T-cell (primary cell): ENCODE measurements at places on chromosomes 7 and 10. TPM values are rescaled to one million over a fixed set of nuclear protein-coding genes. Genes with fewer than 3 reads are reported as not detected.

DNA sequence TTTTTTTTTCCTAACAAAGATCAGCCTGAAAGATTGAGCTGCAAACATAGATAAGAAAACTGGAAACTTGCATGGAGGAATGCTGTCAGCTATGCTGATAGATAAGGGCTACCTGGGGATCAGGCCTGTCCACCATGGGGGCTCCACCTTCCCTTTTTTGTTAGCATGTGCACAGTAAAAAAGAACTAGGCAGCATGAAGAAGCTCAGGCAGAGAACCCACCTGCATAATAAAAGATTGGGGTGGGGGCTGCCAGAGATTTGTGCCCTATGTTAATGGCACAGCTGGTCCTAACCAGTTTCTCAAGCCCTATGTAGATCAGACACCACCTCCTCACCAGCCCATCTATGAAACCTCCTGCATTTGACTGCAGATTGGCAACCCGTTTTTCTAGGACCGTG, 45.4 kb upstream of the CACNB2 start:
- no peak for DNase-seq

- no peak for DNase-seq
Observed at GRCh38 chr10:75910032-75910431, 478.6 kb downstream of the LRMDA start.

- no peak for DNase-seq
Observed at GRCh38 chr10:69496352-69497230, 45.3 kb downstream of the TSPAN15 start.

SPDYE3 gene
- total RNA-seq = not detected

GRCh38 chr10:132489053-132489703, 48.4 kb upstream of the INPP5A start:
- no peak for DNase-seq

DNA sequence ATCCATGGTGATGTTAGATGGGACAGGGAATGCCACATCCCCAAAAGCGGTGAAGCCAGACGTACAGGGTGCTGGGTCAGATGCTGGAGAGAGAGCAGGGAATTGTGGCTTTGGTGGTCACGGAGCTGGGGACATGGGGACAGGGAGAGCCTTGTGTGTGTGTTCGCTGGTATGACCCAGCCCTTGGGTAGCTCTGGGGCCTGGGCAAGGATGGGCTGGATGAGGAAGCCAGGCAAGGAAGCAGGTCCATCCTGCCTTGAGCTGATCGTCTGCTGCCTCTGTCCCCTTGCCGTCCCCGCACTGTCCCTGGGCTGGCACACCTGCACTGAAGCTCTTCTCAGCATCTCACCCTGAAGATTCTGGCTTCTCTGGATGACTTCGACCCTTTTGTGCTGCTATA, 15.4 kb upstream of the CLDN4 start:
- no peak for DNase-seq

DNA sequence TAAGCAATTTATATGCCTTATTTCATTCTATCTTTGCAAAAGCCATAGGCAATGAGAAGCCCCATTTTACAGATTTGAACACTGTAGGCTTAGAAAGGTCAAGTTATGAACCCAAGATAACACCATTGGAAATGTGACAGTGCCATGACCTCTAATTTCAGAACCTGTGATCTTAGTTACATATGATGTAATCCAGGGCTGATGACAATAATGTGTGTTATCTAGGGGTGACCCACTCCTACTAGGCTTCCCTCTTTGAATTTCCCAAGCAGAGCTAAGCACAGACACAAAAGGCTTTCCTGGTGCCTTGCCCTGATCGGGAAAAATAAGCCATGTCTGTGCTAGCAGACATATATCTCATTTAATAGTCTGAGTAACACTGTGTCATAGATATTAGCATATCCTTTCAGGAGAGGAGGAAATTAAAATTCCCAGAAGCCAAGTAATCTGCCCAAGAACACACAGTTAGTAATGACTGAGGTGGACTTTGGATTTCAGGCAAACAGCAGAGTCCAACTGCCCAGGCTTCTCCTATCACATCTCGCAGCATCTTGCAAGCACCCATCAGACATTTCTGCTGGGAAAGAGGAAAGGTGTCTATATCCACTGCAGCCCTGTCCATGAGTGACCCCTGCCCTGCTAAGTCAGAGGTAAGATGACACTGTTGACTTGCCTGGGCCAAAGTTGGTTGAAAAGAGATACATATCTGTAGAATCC, 2.8 kb upstream of the TECTB start:
- no peak for DNase-seq

GRCh38 chr10:55214608-55215007, 413.6 kb upstream of the PCDH15 start:
- no peak for DNase-seq

- DNase-seq = no peak
Observed at GRCh38 chr7:84123965-84124547, 70.5 kb downstream of the SEMA3A start.

DNA sequence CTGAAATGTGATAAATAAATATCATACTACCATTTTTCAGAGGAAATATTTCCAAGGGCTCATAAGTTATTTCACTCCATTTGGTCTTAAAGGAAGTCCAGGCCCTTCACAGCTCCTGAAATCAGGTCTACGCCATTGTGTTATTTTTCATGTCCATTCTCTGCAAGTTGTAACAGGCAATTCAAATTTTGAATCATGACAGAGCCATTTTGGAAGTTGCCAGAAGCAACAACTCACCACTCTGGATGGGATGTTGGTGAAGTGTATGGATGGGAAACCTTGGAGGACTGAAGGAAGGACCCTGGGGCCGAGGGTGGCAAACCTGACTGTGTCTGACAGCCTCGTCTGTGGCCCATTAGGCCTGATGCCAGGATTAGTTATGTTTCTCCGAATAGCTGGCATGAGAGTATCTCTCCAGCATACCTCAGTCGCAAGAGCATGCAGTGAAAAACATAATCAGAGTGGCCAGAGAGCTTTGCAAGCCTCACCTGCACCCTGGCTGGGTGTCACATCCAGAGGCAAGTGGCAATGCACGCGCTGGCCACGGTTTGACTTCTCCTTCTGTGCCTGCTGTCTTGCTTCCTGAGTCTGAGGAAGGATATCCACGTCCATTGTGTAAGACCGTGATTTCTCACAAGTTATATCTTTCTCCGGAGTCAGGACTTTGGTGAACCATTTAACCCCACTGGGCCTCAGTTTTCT, 87.1 kb downstream of the NRP1 start:
- DNase-seq = no peak

- DNase-seq = no peak
Observed at GRCh38 chr10:132192991-132193665, 6.4 kb downstream of the DPYSL4 start.

- no peak for DNase-seq
Observed at GRCh38 chr7:144713850-144714249, 122.0 kb downstream of the TPK1 start.

DNA sequence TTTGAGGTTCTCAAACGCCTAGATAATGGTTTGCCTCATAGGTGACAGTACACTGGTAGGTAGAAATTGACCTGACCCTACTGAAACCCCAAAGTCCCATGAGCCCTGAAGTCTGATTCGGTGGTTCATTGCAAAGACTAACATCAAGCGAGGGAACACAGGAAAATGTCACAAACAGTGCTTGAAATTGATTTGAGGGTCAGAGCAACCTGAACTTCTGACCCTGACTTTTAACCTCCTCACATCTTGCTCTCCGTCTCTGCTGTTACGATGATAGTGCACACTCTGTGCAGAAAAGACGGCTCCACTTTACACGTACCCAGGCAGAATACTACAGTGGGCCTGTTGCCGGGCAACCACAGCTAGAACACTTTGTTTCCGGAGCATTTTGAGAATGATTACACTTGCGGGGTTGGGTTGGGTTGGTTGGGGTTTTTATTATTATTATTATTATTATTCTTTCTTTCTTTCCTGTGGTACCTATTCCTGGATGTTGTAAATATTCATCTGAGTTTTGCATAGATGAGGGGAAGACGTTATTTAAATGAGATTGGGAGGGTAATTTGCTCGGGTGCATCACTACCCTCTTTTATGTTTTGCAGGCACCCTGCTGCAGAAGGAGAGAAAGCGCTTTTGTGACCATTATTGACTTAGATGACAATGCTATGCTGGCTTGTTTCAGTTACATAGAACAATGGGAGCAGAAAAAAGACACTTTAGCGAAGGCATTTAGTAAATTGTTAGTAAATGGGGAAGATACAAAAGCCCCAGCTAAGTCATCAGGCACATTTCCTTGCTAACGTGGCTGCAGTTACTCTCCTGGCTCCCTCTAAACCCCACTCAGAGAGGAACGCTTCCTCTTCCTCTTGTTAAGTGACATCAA, 438.1 kb upstream of the NRP1 start:
- no peak for DNase-seq

MRPS16 gene
- 56.0 TPM for total RNA-seq

DNA sequence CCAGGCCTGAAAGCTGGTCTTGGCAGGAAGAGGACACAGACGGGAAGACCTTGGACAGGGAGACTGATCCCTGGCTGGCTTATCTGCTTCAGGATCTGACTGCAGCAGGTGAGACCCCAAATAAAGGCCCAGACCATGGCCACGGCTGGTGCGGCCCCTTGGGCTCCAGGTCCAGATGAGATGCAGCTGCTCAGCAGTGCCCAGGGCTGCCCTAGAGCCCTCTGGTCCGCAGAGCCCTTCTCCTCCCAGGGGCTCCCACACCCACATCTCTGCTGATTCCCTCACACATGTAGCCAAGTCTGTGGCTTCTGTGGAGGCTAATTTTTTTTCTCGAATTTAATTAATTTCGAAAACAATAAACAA, 46.3 kb downstream of the VIPR2 start:
- DNase-seq = no peak

DNA sequence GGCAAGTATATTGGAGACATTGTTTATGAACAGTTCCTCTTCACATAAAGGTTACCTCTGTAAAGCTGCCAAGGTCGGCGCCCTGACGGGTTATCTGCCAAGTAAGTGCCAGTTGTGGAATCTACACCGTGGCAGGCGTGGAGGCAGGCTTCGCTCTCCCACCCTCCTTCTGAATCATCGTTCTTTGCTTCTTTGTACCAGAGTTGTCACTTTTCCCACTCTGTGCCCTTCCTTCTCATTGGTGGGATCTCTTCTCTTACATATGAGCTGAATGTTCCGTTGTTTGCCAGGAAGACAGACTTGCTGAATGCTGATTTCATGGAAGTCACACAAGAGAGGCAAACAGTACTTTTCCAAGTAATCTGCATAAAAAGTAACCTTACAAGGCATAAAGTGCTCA, 40.6 kb upstream of the PTPRZ1 start:
- DNase-seq = no peak

DNA sequence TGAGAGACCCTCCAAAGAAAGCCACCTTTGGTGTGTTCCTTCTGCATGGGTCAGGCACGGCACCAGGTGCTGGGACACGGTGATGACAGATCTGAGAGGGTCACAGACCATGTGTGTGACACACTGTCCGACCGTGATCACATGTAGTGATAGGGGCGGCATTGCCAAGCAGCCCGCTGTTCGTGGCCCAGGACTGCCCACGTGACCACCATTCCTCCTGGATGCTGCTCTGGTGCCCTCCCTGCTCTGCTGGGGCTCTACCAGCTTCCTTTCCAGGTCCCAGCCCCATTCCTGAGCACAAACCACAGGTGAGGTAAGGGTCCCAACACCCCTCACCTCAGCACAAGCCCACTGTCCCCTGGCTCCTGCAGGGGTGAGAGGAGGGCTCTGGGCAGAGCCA, 10.1 kb upstream of the SLC18A3 start:
- DNase-seq = no peak
